ENCODE measurements at places on chromosomes 12 and 14.
A peak's percentile ranks its signal among the peaks of the same experiment; 100 is the strongest.

DNA sequence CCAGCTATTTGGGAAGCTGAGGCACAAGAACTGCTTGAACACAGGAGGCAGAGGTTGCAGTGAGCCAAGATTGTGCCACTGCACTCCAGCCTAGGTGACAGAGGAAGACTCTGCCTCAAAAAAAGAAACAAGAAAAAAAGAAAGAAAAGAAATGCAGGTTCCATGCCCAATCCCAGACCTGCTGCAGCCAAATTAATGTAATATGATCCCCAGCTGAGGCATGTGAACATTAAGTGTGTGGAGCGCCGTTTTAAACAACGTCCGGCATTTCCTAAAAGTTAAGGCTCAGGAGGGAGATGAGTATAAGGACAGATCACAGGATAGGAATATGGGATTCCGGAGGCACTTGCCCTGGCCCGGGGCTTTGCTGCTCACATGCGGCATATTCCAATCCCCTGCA lies 162.9 kb downstream of the KSR2 start:
- DNase-seq = no peak

DNA sequence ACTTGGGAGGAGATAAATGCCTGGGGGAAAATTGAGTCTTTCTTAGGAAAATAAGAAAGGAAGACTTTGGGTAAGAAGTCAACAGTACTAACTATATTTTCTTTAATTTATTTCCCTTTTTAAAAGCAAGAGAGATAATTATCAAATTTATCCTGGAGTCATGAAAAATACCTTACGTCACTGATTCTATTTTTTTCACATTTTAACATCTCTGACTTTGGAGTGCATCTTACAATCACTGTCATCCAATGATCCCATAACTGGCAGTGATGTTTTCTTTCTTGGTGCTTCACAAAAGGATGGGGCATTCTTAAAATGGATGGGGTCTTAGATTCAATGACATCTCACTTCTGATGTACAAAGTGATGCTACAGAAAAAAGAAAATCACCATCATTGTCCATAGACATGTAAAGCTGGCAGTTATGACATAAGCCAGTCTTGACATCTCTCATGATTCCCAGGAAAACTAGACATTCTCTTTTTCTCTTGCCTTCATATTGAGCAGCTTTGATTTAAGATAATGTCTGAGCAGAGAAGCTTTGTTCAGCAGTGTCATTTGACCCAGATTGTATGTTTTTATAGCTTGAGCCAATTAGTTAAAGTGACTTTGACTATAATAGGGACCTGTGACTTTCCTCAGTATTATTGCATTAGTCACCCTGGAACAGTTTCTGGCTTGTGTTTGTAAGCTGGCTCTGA lies 236.2 kb downstream of the EGLN3 start:
- no peak for DNase-seq

DNA sequence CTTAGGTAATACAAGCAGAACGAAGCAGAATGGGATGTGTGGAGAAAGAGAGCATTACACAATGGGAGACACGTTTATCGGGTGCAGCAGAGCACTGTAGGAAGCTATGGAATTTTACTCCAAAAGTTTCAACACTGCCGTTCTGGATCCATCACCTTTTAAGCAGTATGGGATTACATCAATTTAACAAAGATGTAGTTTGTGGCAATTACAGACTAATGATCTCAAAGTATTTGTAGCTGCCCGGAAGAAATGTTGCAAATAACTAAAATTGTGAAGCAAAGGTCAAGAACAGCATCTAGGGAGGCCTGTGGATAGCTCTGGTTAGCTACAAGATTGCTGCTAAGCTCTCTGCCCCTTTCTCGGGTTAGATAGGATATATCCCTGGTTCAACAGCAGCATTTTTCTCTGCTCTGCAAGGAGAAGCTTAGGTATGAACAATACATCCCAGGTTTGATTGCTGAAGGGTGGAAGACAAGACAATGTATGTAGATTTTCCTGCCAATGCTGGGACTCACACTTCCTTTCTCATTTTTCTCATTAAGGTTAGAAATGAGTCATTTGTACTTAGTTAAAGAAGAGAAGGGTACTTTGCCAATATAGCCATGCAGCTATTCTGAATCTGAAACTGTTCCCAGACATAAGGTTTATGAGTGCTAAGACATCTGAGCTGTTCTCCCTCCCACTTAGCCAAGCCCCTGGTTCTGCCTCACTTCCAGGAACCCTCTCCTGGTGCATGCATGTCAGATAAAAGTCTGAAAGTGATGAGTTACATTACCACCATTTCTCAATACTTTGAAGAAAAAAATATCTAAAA lies 75.0 kb upstream of the HIF1A start:
- no peak for DNase-seq

GRCh38 chr14:68911594-68912227 lies 67.4 kb downstream of the ACTN1 start:
- peak; percentile 58 for DNase-seq

DNA sequence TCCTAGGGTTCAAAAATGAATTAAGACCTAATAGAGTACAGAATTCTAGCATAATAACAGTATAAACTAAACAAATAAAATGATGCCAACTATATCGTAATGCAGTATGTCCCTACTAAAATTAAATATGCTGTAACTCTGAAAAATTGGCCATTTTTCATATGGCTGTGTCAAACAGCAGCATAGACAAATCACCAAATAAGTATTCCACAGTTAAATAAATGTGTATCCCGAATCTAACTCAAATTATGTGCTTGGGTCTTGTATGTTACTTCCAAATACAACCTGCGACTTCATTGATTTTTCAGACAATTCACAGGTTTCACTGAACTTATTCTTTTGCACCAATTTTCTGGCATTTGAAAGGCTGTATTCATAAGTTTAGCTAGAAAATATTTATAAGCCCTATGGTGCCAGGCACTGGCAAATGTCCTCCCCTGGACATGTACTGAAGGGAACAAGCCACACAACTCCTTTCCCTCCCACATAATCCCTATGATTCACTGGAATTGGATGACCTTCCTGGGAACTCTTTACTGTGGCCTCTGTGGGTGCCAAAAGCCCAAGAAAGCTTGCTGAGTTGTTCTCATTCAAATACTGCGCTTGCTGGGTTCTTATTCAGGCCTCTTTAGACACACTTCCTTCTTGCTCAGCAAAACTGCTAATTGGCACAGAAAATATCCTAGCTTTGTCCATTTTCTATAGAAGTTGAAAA lies 108.8 kb downstream of the KITLG start:
- DNase-seq = no peak

DNA sequence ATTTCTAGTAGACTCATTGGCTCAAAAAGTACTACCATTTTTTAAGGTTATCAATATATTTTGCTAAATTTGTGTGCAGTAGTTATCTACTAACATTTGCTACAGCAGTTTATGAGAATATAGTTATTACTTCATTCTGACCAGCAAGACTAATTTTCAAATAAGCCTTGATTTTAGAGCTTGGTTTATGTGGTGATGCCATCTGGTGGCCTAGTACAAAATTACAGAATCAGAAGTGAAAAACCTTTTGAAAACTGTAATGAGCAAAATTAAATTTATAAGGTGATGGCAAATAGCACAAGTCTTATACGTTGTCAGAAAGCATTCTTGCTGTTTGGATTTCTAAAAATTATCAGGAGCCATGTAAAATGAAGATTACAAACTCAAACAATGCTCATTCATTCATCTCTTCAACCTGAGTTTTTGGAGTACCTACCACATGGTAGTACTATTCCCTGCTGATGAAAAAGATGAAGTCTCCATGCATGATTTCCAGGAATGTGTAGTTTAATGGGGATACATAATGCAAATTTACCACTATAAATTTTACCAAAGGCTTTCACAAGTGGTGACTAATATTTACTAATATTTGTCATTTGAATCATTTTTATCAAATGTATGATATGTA lies 51.0 kb downstream of the MAGOHB start:
- no peak for DNase-seq

DNA sequence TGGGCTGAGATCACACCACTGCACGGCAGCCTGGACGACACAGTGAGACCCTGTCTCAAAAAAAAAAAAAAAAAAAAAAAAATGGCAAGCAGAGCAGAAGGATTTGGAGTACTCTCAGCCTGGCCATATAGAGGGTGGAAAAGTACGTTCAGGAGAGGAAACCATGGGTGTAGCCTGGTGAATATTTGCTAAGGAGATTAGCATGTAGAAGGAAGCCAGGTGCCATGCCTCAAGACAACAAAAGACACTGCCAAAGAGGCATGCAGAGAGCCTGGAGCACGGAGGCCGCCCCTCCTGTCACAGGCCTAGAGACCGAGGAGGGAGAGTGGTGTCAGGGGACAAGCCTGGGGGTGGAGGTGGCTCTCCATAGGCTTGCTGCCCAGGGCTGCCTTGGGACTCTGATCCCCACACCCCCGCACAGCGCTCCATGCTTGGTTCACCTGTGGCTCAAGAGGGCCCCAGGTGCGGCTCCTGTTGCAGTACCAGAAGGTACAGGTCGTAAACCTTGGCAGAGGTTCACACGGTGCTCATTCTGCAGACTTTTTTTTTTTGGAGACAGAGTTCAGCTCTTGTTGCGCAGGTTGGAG lies 27.9 kb upstream of the DEGS2 start:
- no peak for DNase-seq

- no peak for DNase-seq
Observed at GRCh38 chr12:115752156-115752555, 525.3 kb downstream of the MED13L start.

DNA sequence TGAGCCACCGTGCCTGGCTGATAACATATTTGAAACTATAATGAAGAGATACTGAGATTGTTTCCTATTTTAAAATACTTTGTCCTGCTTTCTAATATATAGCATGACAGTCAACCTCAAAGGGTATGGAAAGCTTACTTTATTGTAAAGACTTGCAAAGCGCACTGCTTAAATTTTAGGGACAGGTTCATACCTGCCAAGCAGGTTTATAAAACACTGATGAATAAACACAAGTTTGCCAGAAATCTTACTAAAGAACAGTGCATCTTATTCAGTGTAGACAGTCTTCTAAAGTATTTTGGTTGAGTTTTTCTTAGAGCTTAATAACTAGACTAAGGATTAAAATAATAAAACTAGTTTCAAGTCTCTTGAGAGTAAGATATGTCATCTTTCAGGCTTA lies 4.8 kb downstream of the C12orf71 start:
- no peak for DNase-seq

- DNase-seq = no peak
Observed at GRCh38 chr12:111759991-111760390, 6.7 kb upstream of the ALDH2 start.

DNA sequence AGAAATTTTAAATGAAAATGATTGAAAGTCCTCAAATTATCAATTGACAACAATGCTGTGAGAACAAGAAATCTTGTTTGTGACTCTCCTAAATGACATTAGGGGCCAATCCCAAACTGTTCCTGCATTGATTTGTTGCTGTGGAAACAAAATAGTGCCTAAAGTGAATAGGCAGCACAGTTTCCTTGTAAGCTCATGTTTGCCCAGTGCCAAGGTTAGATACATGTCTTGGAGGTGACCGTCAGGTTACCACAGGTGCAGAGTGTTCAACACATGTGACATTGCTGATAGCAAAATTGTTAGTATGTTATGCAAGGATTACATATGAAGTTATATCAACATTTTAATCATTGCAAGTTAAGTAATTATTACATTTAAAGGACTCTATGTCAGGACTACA lies 292.6 kb downstream of the ACSS3 start:
- DNase-seq = no peak

DNA sequence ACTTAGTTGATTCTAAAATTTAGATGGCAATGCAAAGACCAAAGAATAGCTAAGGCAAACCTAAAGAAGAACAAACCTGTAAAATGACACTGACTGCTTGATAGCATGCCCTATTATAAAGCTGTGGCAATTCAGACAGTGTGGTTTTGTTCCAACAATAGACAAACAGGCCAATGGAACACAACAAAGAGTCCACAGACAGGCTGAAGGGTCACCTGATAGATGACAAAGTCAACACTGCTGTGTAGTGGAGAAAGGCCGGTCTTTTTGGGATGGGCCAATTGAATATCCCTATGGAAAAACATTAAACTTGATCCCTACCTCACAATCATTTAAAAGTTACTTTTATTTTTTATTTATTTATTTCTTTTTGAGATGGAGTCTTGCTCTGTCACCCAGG lies 33.8 kb upstream of the SLC25A3 start:
- DNase-seq = no peak

DNA sequence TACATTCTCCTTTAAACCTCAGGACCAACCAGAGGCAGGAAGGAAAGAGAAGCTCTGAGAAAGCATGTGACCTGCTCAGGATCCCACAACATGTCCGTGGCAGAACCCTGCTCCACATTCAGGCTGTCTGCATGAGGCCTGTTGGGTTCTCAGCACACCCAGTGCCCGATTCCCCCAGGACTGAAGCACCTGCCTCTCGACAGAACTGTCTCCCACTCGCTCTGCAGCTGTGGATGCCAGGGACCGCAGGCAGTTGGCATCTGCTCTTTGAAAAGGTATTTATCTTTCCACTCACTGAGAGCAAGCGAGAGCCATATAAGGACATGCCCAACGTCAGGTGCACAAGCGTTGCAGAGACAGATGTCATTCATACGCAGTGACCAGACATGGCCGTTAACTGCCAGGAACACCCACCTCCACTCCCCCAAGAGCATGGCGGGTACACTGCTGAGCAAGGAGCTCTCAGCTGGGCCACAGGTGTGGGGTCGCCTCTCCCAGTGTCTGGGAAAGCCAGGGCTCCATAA lies 18.9 kb downstream of the PITPNM2 start:
- no peak for DNase-seq

DNA sequence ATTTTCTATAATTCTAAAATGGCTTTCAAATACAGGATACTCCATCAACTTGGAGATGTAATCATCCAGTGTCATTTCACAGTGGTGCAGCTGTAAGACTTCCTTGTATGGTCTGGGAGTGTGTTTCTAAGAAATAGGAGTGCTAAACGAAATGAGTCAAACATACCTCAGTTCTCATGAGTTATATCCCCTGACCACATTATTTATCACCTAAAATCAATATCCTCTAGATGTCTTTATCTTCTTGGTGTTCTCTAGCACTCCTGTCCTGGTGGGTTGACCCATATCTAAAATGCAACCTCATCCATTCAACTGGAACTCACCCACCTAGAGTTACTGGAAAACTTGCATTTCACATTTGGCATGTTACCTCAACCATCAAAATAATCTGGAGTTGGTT lies 33.2 kb downstream of the TMEM30B start:
- DNase-seq = no peak

DNA sequence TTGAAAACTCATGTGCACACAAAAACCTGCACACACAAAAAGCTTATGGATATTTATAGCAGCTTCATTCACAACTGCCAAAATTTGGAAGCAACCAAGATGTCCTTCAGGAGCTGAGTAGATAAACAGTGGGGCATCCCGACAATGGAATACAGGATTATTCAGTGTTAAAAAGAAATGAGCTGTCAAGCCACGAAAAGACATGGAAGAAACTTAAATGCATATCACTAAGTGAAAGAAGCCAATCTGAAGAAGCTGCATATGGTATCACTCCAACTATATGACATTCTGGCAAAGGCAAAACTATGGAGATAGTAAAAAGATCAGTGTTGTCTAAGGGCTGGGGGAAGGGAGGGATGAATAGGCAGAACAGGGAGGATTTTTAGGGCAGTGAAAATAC lies 5.2 kb upstream of the TPCN1 start:
- no peak for DNase-seq
